GM12892 (cell line): ENCODE measurements at places on chromosomes 6 and 20.

DNA sequence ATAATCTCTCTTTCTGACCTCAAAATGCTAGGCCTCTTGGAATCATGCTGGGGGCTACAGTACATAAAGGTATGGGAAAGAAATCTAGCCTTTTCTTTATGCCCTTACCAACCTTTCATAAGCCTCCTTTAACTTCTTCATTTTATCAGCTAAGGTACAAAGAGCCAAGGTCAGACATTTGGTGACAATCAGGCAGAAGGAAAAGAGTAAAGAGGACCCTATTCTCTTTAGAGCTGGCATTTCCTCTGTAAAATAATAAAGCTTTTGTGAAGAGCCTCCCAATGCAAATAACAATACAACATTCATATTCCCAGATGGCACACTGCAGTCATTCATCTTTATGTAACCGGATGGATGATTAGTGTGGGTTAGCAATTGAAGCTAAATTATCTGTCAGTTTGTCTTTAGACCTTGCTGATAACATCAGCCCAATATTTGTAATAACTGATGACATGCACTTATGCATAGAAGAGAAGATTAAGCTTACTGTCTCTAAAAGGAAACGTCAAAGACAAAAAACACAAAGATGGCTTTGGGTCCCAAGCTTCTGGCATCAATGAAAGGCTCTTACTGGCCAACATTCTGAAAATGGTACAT is 163.1 kb downstream of the IBTK start:
- DNase-seq = no peak

- DNase-seq = no peak
Measured at GRCh38 chr6:21151119-21151518, 442.4 kb upstream of the SOX4 start.

GRCh38 chr6:117399924-117400323 is 25.8 kb downstream of the ROS1 start:
- no peak for DNase-seq

GRCh38 chr20:36086767-36087166 is 67.8 kb upstream of the EPB41L1 start:
- no peak for DNase-seq

DNA sequence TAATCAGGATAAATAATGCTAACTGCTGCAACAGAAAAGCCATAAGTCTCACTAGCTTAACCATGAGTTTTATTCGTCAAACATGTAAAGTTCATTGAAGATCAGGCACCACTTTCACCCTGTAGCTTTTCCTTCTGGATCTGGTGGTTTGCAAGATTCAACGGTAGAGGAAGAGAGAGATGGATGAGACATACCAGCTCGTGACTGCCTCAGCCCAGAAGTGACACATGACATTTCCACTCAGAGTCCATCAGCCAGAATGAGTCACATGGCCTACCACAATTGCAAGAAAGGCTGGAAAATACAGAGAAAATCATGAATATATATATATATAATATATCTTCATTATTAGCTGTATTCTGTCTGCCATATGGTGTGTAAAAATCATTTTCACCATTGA is 29.0 kb downstream of the SPTLC3 start:
- DNase-seq = no peak

DNA sequence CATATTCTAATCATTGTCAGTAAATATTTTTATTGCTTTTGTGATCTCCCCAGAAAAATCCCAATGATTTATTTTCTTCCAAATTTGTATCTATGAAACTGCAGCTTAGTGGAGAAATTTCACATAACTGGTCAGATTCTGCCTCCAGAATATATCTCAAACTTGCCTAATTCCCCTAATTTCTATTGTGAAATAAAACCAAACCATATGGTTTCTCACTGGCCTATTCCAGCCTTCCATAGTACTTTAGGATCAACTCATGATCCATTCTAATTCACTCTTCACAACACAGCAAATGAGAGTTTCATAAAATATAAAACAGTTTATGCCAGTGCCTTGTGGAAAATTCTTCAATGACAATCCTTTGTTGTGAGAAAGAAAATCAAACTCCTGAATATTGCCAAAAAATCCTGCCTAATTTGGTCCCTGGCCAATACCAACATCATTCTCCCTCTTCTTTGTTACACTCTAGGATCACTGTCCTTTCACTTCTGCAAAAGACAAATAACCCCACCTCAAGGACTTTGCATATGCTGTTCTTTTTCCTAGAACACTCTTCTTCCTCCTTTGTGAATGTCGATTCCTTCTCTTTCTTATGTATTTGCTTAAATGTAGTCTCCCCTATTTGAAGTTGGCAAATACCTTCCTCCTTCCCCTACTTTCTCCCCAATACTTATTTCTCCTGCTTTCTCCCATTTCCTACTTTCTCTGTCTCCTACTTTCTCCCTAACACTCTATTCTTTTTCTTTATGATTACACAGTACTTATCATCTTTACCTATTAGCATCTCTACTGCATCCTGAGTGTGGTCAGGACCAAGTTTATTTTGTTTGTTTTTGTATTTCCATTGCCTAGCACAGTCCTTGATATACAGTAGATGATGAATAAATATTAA is 587.5 kb downstream of the RFPL4B start:
- DNase-seq = no peak

DNA sequence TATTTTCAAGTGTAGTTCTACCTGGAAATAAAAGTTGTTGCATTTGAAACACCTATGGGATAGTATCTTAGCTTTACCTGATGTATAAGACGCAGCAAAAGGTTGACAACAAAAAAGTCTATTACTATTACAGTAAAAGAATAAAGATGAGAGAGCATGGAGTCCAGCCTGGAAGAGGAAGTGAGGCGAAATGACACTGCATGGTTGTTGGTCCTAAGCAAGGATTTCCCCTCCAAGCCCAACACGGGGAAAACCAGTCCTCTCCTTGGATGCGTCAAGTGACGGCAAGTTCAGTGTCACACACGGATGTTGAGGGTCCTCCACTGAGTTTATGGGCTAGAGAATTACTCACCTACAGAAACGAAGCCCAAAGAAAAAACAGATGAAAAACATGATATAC is 51.7 kb downstream of the COL11A2 start:
- no peak for DNase-seq

DNA sequence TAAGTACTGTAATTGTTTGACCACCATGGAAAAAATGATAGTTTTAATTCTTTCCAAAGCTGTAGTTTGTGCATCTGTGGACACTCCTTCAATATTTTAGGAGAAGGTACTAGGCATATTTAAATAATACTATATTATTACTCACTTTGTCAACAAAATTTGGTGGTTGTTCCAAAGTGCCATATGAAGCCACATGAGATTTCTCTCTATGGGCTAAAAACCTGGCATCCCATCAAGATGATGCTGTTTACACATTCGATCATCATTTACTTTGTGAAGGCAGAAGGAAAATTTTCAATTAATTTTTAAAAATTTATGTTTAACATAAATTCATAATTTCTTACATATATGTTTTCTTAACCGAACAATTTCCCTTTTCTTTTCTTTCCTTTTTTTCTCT is 502.6 kb upstream of the JAG1 start:
- no peak for DNase-seq

- DNase-seq = no peak
Measured at GRCh38 chr20:19478320-19478895, 266.0 kb downstream of the SLC24A3 start.

- DNase-seq = no peak
Measured at GRCh38 chr20:10074513-10074912, 39.7 kb downstream of the ANKEF1 start.

DNA sequence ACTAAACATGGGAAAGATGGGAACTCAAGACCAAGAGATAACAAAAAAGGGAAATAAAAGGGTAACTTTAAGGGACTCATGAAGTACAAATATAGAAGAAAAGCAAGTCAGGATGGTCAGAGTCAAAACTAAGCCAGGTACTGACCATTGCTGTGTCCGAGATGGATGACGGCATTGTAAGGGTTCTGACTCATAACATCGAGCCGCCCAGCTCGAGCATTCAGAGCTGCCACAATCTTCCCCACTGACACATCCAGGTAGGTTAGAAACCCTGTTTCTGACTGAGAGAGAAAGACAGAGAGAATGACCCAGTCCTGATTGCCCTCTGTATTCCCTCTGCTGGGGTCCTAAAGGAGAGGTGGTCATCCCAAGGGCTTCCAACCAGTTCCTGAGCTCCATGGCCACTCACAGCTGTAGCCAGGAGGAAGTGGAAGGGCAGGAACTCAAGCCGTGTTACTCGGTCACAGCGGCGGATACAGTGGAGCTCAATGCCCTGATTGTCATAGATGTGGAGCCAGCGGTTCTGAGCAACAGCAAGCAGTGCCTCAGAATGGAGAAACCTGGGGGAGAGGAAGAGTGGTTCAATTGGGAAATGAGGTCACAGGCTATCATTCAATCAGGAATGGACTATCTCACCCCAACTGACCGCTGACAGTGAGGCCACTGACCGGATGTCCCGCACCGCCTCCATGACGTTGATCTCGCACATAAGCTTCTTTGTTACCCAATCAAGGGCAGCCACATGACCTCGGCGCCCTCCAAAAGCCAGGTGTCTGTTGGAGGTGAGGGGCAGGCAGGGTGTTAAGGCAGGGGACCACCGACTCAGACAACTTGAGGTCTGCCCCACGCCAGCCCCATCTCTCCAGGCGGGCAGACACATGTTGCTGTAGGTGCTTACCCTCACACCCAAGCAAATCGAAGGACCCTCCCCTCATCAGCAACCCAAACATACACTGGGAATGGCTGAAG is 1.8 kb downstream of the WDR46 start:
- no peak for DNase-seq

DNA sequence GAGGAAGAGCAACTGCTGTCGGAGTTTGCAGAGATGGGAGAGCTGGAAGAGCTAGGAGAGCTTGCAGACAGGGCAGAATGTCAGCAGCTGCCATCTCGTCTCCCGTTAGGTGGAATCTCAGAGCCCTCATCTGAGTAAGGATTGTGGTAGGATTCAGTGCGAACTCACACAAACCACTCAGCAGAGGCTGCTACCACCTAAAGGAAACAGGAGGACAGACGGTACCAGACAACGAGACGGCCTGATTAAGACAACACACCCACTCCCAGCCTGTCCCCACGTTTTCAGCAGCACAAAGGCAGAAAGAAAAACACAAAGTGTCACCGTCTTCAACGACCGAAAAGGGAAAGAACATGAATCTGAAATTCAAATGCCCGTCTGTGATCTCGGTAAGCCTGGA is 4.1 kb downstream of the LEMD2 start:
- DNase-seq = no peak

DNA sequence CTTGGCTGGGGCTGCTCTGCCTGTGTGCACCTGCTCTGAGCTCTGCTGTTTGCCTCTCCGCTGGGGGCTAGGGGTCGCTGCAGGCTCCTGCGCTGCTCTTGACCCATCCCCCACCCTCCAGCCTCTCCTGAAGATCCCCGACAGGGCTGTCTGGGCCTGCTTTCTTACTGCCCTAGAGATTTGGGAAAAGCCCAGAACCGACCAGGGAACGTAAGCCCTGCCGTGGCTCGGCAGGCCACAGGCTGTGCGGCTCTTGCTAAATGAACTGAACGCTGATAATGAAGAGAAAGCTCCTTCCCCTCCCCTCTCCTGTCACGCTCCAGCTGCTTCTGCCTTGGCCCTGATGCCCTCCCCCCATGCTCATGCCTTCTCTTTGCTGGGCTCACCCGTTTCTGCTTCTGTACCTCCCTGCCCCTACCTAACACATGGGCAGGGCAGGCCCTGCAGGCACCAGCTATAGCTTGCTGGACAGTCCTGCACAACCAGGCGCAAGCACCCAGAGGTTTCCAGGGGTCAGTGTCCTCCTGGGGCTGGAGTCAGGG is 32.0 kb upstream of the PCMTD2 start:
- DNase-seq = no peak

DNA sequence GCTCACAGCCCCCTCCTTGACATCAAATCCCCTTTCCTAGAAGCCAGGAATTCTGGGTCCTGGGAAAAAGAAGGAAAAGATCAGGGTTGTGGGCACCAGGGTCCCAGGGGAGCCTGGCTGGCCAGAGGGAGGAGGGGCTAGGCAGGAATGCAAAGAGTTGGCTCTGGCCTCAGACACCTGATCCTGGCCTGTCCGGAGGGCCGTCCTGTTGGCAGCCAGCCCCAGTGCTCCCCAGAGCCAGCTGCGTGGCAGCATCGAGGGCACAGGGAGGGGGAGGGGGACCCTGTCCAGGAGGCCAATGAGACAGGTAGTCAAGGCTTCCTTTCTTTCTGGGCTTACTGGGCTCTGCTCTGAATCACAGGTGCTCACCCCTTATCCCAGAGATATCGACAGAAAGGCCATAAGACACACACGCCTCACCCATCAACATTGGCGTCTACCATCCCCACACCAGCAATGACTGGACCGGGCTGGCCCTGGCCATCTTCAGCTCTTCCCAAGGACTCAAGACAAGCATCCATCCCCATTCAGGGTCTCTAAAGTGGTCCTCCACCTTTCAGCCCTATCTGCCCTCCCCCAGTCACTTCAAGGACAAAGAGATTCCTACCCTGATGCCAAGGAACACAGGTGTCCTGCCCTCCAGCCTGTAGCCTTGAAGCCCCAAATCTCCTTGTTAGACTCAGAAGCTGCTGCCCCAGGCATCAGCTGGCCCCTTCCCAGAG is 723 bp downstream of the COL11A2 start:
- DNase-seq = no peak

DNA sequence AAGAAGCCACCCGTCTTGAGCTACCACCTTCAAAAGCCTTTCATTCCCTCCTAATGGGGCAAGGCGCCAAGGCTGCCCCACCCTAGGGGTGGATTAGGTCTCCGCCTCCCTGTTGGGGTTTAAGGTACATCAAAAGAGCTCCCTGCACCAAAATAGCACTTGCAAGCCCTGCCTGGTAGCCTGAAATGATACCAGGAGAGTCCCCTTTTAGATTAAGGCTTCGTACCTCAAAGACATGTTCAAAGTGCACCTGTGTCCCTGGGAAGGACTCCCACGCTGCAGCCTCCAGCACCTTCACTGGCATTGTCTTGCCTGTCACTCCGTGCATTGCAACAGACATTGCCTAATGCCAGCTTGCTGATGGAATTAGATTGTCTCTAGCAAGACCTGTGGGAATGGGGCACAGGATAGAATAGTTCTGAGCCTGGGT is 15.7 kb upstream of the CDKN1A start:
- no peak for DNase-seq

DNA sequence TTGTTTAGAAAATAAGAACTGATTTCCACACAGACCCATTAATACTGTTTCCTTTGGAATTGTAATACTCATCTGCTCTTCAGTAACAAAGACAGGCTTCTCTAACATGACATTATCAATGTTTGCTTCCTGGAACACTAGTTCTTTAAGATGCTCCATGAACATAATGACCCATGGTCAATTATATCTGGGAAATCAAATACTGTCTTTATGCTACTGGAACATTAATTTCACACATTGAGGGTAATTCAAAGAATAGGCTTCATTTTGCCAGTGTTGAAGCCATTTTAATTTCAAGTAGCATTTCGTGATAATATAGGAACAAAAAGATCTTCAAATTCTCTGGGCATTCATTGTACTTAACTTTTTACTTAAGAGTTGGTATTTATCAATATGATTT is 80.9 kb downstream of the OPN5 start:
- DNase-seq = no peak

GRCh38 chr6:5389086-5389745 is 127.9 kb downstream of the FARS2 start:
- DNase-seq = no peak

DNA sequence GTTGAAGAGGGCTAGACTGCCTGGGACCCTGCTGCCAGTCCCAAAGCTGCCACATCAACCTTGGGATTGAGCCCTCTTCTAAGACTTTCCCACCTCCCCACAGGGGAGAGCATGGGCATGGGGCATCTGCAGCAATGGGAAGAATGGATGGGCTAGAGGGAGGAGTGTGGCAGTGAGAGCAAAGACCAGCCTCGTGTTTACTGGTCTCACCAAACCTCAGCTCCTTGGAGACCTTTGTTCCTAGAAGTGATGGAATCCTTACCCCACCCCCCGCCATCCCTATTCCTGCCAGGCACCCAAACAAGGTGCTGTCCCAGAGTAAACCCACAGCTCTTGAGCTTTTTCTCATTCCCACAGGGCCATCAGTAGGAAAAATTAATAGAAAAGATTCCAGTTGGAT is 20.0 kb upstream of the ARMC12 start:
- DNase-seq = no peak
